Gastrocnemius medialis (tissue), 4 donors: ENCODE measurements at places on chromosomes 1 and 21.

DNA sequence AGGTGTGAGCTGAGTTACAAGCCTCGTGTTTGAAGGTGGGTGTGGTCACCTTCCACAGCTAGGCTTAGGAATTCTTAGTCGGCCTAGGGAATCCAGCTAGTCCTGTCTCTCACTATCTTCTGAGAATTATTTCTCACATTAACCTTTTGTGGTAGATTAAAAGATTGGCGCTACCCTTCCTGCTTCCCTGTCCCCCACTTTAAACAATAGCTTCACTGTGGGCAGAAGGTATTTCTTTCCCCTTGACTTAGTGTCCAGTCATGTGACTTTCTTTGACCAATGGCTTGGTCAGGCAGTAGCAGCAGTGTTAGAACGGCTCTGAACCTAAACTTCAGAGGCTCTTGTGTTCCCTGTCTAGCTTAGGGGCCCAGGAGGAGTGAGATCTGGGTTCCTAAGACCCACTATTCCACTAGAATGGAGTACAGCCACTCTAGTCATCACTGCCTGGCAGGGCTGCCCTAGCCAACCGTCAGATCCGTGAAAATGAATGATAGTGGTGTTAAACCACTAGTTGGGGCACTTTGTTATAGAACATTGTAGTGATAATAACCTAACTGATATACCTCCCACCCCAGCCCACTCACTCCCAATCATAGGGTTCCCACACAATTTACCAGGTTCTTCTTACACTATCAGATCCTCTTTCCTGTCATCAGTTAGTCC is 13.9 kb upstream of the C1orf141 start:
- no peak for DNase-seq

DNA sequence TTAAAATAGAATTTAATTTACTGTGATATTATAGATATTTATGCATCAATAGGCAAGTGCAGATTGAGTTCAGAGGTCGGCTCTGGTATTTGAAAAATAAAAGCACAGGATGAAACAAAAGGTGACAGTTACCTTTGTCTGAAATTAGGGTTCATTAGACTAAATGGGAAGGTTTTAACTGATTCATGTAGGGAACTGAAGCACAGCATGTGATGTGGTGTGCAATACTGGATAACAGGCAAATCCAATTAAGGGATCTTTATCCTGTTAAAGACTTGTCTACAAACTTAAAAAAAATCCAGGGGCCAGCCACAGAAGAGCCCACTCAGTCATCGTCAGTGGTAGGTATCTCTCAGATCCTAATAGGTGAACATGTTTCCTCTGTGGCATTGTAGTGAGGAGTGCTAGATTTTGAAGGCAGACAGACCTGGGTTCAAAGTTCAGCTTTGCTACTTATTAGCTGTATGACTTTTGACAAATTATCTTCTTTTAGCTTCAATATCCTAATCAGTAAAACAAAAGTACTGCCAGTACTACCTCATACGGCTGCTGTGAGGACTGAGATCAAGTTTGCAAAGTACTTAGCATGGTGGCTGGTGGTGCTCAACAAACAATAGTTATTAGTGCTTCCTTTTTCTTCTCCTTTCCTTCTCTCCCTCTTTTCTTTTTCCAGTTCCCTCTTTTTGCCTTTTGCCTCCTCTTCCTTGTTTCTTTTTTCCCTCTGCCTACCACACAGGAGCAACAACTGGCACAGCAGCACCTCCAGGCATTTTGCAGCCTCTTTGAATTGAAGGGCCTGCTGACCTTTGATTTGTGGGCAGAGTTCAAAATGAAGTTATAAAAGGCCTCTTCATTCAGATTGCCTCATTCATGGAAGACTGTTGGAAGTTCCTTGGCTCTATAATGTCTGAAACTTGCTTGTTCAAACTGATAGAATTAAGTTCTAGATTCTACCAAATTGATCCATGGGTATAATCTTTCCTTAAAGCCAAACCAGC is 44.9 kb upstream of the FOXD3 start:
- DNase-seq = no peak

DNA sequence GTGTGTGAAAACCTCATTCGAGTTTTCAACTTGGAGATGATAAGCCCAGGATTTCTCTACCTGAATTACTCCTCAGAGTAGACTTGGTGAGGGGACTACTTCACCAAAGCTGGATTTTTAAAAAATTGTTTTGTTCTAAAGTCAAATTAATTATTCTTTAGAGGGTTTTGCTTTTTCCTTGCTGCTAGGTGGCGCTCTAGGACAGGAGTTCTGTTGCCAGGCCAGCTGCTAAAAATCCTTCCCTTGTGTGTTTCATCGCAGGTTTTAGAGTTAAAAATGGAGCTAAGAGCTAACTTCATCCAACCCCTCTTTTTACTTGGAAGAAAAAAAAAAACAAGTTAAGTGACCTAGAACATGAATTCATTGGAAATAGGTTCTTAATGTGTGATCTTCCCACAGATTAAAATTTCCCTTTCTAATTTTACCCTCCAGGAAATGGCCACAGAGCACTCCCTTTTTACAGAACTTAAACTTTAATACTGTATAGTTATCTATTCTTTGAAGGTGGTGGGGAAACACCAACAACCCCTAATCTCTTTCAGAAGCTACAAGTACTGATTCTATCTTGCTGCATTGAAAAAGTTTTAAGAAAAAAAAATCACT is 36.7 kb upstream of the FAM163A start:
- no peak for DNase-seq

DNA sequence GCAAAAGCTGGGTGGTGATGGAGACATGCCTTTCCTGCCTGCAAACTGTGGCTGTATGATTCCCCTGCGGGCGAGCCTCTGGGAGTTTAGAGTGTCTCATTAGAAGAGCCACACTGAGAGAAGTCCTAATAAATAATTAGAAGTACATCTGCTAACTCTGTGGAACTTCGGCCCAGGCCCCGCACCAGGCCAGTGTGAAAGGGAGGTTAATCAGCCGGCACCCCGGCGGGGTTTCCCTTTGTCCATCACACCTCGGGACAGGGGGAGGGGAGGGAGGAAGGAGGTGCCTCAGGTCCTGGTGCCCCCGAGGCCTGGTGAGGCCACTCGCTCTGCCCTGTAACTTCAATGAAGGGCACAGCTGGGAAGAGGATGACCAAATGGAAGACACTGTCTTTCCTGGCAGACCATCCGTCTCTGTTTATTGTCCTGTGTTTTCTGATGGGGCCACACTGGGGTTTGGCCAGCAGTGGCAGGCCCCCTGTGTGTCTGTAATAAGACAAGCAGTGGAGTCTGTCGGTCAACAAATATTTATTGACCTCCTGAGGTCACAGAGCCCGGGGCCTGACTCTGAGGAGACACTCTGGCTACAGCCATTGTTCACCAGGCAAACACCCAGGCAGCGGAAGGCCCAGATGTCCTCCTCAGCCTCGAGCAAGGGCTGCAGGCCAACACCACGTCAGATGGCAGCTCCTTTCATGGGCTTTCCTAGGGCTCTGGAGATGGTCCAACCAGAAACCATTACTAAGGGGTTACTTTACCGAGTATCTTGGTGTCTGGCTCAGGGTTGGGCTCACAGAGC is 267.5 kb upstream of the RAB4A start:
- DNase-seq = no peak

DNA sequence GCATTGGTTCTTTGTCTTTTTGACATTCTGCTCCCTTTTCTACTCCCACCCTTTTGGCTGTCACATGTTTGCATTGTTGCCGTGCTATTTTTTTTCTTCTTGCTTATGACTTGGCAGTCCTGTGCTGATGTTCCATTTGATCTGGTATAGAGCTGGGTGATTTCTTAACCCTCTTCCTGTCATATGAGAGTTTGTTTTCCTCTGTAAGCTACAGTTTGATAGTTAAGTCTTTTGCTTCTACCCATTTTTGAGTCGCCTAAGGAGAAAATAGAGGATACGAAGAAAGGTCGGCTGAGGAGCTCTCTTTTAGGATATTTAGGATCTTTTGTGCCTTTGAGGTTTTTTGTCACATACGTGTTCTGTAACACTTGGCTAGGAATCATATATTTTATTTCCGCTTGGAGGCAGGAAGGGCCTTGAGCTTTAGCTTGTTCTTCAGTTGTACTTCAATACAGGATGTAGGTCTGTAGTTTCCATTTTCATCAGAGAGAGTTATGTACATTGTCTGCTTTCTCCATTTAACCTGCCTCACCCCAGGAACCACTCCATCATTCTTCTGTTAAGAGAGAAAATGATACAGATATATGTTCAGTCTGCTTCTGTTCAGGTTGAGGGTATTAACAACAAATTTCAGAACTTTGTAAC is 150.7 kb downstream of the BACH1 start:
- no peak for DNase-seq
